ENCODE measurements at places on chromosomes 4 and X.
A peak's percentile ranks its signal among the peaks of the same experiment; 100 is the strongest.

DNA sequence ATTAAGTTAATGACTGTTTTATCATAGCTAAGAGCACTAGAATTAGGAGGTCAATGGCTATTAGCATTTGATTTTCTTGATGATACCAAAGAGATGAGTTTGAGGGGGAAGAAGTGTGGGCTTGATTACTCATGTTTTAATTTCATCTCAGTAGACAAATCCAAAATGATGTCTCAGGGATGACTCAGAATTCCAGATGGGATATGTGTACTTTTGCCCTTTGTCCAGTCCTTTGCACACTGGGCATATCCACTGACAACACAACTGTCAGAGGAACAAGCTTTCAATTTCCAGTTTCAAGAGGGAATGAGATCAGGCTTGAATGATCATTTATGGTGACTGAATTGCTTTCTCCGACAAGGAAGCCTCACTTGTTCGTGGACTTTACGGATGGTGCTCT lies 325.3 kb upstream of the FTHL17 start:
- no peak for DNase-seq

GRCh38 chr4:26034849-26035248 lies 120.8 kb downstream of the SMIM20 start:
- DNase-seq: no peak

DNA sequence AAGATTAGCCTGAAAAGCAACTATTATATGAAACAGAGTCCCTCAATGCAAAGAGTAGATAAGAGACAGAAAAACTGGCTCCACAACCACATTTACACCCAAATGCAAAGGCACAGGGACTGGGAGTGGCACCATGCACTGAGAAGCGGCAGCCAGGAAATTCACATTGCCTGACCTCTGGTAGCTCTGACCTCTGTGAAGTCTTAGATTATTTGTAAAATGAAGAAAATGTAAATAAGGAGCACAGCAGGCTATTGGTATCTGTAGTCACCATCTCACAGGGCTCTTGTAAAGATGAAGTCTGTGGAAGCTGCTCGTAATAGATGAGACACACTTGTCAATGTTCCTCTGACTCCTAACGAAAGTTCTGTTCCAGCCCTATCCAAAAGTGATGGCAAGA lies 69.7 kb downstream of the FAT1 start:
- DNase-seq: no peak

DNA sequence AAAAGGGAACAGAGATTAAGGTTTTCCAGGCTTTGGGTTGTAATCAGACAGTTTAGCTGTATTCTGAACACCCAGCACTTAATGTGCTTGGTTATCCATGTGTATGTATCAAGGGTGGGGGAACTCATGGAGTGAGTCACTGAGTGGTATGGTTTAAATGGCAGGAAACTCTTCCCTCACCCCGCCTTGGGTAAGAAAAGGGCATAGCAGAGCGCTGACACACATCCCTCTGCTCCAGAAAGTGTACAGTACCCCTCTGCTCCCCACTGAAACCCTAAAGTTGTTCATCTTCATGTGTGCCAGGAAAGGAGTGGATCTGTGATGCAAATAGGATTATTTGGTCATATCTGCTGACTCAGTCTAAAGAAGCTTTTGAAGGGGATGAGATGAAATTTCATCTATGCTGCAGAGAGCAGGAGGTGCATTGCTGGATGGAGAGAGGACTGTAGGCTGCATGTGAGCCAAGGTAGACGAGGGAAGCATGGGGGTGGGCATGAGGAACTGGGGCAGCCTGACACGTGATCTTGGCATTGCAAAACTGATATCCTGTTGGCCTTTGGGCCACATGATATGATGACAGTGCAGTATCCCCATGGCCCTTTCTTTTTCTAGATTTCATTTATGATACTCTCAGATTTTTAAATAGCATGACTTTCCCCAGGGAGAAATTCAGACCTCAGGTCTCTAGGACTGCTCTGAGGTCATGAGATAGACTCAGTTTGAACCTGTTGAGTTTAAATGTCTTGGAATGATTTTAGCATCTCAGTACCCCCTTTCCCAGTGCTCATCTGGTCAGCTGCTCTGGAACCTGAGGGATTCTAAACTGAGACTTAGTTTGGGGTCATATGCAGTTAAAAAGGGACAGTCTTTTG lies 84.8 kb downstream of the TMEM164 start:
- no peak for DNase-seq

DNA sequence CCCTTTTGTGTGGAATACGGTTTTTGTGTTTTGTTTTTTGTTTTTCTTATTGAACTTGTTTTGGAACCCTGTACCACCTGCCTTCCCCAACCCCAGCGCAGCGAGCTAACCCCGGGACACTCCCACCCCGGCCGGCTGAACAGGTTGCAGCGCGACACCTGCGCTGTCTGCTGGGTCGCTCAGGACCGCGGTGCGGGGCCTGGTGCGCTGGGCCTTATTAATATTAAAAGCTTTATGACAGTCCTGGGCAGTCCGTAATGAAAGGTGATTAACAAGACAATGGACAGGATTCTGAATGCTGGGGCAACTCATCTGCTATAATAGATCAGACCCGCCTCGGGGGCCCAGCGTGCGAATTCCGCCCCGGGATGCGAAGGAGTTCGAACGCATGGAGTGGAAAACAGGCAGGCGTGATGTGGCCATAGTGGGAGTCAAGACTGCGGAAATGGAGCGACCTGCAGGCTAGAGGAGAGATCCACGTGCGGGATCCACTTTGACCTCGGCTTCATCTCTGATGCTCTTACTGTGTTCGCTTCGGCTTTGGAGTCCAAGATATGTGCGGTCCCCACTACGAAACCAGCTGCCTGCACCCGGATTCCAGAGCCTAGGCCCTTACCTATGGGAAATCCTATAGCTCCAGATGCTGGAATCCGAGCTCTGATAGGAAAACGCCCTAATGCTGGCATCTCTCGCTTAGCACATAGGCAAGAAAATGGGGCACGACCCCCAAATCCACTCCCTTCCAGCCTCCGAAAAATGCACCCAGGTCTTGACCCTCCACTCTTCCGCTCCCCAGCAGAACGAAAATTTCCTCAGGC lies 69.0 kb upstream of the TMEM33 start:
- DNase-seq: no peak

- no peak for DNase-seq
Measured at GRCh38 chr4:151865312-151865711, 104.5 kb upstream of the GATB start.

DNA sequence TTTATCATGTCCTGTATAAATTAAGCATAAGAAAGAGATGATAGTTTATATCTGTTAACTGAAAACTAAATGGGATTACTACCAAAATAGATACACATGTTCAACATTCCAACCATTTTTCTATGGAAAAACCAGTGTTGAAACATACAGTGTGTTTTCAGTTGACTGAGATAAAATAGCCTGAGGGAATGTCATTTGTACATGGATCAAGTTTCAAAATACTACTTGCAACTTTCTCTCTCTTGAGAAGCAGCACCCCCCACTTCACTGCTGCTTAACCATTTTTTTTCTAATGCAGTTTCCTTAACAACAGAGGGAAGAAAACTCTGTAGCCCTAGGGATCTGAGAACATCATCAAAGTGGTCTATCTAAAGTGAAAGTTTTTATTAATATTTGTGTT lies 70.8 kb downstream of the NPNT start:
- no peak for DNase-seq

DNA sequence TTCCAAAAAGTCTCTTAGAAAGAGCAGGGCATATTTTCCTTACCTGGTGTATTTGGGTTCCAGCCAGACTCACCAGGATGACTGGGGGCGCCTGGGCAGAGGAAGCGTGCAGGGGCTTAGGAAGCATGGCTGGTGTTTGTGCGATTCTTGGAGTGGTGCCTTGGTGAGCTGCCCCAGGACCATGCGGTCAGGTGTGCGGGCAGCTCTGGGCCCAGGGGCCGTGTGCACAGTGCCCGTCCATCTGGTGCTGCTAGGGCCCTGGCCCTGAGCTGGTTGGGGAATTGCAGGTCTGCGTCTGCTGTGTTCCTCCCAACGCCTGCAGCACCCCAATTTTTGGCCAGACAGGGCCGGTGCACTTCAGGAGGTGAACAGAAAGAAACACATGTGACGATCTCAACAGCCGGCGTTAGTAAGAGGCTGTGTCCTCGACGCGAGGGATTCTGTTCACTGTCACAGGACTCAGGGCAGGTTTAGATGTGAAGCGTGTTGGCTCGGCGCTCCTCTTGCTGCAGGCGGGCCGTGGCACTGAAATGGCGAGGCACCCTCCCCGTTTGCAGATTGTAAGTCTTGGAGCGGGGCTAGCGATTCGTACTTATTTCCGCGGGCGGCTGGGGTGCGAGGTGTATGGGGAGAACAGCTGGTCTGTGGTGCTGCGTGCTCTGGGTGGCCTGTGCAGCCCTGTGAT lies 15.2 kb downstream of the RGS12 start:
- DNase-seq: no peak

GRCh38 chrX:14386981-14387380 lies 142.4 kb upstream of the GLRA2 start:
- no peak for DNase-seq

DNA sequence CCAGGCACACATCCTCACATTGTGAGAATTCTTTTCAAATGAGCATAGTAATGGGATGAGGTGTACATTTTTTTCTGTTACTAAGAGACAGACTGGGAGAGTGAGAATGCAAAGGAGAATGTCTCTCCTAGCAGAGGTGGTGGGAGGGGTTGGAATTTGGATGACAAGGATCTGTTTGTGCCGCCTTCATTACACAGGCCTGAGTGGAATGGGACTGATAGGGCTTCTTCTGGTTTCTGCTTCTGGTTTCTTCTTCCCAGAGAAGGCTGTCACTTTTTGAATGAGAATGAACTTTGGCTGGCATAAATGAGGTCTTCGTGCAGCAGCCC lies 55.4 kb downstream of the C4orf51 start:
- no peak for DNase-seq

DNA sequence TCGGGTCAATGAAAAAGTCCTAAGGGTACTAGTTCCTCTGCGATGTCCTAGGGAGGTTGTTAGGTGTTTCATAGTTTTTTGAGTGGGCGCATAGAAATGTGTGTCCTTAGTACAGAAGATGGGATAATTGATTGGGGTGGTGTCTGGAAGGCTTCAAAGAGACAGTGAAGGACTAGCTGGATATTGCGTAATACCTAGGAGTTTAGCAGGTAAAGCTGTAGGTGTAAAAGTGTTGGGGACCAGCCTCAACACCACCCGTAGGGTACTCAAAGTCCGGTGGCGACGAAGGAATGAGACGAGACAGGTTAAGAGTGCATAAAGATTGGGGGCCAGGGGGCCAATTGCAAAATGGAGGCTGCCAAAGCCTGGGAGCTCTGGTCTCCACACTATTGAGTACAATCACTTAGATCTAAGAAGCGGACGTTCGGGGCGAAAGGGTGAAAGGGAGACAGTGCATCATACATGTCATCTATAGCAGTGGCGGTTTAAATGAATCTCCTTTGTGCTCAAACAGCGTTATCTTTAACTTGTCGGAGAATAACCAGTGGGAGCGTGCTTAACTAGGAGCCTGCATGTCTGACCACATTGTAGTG lies 1.0 kb downstream of the TRMT44 start:
- no peak for DNase-seq

DNA sequence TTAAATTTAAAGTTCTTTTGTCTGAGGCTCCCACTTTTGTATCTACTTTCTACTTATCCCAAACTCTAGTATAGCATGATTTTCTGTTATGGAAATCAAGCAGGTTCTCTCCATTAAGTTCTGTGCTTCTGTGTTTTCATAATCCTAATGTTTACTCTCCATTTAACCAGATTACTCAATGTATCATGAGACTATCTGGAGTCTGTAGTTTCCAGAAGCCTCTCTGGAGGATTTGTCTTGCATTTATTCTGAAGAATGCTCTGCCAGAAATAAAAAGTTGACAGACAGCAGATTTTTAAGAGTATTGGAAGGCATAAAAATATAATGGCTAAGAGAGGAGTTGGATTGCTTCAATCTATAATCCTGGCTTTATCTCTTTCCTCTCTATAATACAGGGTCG lies 39.2 kb upstream of the PLS3 start:
- DNase-seq: no peak

- DNase-seq: no peak
Measured at GRCh38 chrX:123884809-123885408, 25.1 kb downstream of the XIAP start.

GRCh38 chrX:27186671-27187070 lies 276.5 kb downstream of the PPP4R3C start:
- peak; percentile 2 for DNase-seq

DNA sequence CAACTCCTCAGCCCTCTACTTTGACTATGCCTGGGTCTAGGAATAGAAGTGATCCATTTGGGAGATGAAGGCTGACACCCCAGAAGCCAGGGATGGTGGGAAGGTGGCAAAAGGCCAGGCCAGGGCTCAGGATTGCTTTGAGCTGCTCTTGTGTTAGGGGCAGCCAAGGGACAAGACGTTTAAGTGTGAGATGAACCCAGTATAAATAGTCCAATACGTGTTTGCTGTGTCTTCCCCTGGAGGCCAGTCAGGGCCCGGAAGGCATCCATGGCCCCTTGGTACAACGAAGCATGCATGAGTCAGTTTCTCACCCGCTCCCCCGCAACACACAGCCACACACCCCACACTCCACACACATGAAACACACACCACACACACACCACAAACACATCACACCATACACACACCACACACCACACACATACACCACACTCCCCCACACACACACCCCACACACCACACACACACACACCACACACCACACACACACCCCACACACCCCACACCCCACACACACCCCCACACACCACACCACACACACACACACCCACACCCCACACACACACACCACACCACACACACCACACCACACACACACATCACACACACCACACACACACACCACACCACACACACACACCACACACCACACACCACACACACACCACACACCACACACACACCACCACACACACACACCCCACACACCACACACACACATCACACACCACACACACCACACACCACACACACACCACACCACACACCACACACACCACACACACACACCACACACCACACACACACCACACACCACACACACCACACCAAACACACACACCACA lies 5.1 kb downstream of the STARD8 start:
- no peak for DNase-seq

DNA sequence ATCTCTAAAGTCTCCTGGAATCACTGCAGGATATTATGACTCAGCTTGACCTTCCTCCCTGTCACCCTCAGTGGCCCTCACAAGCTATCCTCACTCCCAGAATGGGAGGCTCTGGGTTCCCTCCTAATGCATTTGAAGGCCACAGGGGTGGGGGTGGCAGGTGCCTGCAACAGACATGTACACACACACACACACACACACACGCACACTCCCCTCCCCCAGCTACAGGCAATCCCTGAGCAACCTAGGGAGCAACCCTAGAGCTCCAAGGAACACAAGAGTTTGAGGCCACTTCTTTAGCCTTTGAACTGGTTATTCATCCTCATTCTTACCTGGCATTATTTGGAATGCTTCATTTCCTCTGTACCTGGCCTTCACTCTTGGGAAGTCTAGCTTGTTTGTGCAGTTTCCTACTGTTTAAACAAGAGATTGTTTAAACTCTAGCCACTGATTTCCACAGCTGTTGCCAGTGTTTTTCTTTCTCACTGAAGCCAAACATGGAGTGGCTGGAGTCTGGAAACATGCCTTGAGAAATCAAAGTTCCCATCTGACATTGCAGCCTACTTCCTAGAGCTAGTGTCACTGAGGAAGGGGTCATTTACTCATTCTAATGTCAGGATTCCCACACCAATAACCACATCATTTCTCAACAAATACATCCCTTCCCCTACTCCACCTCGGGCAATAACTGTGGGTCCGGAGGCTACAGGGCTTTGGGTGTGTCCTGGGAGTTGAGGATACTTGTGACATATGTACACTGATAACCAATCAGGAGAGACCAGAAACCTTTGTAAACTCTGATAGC lies 37.7 kb downstream of the MAOA start:
- DNase-seq: no peak

Measured in activated T-helper 1 cell treated with anti-CD3 and anti-CD28 coated beads, Interleukin-2, amount 50 U/mL, for 16 hours (primary cell).